ENCODE measurements at places on chromosomes 16 and 17.

DNA sequence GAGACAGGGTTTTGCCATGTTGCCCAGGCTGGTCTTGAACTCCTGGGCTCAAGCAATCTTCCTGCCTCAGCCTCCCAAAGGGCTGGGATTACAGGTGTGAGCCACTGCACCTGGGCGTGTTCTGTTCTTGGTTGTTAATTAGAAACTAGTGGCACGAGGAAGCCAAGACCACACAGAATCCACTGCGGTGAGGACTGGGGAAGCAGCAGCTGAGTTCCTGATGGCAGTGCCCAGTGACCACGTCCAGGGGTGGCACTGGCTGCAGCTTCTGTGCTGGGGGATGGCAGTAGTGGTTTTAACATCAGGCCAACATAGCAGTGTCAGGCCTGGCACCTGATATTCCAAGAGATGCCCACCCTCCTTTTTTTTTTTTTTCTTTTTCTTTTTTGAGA lies 39.7 kb upstream of the NDRG4 start:
- no peak for DNase-seq

DNA sequence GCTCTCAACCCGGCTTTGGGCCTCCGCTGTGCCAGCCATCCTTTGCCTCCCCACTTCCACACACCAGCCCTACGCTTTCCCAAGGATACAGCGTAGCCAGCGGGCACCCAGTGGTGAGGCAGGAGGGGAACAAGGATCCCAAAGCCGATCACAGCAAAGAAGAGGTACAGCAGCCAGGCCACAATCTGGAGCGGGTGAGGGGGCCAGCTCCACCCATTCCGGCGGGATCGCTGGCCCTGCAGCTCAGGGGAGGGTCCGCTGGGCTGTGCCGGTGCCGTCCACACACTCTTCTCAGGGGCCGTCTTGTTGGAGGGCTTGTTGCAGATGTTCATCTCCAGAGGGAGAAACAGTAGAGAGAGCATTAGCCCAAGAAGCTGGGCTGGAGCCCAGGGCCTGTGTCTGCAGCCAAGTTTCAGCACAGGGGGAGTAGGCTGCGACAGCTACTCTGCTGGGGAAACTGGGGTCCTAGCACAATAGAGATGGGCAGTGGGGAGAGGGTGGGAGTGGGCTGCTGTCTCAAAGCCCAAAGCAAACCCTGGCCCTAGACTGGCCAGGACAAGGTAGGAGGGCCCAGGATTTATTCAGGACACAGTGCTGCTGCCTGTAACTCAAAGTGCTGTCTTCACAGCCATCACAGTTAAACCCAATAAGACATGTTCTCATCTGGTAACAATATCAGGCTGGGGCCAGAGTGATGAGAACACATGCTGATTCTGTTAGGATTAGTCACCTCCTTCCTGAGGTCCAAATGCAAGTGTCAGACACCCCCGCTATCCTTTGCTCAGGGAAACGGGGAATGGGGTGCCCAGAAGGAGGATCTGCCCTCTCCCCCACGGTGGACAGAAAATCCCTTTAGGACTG lies 9.9 kb downstream of the ZDHHC1 start:
- DNase-seq = no peak

GRCh38 chr16:69741519-69741918 lies 13.2 kb downstream of the NOB1 start:
- no peak for DNase-seq

GRCh38 chr16:26733710-26734109 lies 333.0 kb upstream of the C16orf82 start:
- DNase-seq = no peak

DNA sequence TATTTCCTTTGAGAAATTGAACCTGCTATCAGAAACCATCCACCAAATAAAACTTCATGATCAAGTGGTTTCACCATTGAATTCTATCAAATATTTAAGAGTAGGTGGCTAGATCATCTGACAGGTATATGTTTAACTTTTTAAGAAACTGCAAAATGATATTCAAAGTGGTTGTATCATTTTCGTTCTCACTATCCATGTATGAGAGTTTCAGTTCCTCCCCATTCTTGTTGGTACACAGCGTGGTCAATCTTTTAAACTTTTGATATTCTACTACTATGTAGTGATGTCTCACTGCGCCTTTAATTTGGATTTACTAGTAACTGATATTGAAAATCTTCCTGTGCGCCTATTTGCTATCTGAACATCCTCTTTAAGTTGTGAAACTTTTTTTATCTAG lies 163.7 kb downstream of the CYB561 start:
- no peak for DNase-seq

GRCh38 chr16:14302399-14303181 lies 231.5 kb downstream of the MRTFB start:
- no peak for DNase-seq

- no peak for DNase-seq
Observed at GRCh38 chr17:7580604-7581575, 1.5 kb downstream of the CD68 start.

GRCh38 chr17:3890082-3890877 lies 2.6 kb downstream of the CAMKK1 start:
- DNase-seq = no peak

GRCh38 chr16:81638286-81638945 lies 140.7 kb upstream of the PLCG2 start:
- DNase-seq = no peak

GRCh38 chr16:69522732-69523404 lies 42.9 kb upstream of the NFAT5 start:
- no peak for DNase-seq

DNA sequence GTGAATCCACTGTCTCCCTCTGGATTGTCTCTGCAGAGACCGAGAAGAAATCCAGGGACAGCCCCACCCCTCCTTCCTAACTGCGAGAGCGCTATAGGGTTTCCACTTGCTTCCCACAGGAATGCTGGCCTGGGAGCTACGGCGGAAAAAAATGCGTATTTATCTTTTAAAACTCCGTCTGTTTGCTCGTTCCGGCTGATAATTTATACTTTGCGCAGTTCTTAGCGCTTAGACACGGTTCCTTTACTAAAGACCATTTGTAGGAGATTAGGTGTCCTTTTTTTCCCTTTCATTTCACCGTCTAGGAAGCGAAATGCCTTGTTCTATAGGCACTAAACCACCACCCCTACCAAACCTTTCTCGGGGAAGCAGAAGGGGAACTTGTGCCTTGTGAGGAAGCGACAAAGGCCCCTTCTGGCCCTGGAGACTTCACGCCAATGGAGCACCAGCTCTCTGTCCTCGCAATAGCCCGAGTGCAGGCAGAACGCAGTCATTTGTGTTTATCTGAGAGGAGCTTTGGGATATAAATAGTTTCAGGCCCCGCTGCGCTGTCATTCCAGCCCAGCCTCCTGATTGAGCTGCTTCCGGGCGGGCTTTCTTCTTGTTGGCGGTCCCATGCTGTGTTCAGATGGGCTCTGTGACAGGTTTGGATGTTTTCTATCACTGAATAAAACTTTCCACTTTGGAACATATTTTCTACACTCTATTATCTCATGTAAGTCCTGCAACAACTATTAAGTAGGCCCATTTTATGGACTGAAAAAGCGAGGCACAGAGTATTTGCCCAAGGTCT lies 791 bp upstream of the SUPT4H1 start:
- peak; percentile 39 for DNase-seq

GRCh38 chr16:71564335-71564967 lies 12.4 kb downstream of the TAT start:
- DNase-seq = no peak

DNA sequence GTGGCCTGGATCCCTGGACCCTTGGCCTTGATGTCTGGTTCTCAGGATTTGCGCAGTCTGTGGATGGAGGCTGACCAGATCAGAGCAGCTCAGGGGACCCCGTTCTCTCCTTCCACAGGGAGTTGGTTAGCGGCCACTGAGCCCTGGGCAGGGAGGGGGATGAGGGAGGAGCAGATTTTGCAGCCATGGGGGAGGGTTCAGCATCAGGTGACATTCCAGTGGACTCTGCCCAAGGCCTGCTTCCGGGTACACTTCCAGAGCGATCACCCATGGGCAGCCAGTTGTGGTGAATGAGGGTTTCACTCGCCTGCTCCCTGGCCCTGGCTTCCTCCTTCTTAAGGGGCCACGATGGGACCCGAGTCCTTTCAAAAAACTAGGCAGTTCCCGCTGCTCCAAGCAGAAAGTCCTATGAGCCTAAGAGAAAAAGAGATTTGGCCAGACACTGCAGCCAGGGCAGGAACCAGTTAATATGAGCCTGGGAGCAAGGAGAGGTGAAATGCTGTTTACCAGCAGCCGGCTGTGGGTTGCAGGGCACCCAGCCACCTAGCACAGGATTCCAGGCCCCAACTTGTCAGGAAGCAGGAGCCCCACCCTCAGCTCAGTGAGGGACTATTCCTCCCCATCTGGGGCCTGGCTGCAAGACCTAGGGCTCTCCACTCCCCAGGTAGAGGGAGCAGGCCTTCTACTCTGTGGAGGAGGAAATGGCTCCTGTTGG lies 4.7 kb upstream of the GPRC5C start:
- no peak for DNase-seq

DNA sequence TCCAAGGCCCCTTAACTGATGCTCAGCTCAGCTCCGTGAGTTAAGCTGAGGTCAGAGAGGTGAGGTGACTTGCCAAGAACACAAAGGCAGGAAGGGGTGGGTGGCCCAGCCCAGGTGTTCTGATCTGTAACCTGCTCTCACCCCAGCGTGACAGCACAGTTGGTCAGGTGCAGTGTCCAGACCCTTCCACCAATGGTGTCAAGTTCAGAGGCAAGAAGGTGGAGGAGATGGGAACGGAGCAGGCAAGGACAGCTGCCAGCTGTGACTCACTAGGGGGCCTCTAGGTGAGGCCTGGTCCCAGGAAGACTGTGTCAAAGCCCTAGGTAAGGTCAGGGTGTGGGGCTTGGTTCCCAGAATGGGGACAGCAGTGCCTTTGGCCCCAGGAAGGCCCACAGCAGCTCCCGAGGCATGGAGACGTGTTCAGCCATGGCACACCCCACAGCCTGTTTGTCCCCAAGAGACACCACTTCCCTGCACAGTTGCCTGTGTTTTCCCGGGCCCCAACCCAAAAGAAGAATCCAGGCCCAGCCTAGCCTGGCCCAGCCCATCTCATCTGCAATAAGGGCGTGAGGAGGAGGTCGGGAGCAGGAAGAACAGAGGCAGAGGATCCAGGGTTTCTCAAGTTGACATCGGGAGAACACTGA lies 7.2 kb downstream of the WFIKKN2 start:
- DNase-seq = no peak

All from NCI-H2081 (cell line).